ENCODE measurements at places on chromosomes 3 and 15.

DNA sequence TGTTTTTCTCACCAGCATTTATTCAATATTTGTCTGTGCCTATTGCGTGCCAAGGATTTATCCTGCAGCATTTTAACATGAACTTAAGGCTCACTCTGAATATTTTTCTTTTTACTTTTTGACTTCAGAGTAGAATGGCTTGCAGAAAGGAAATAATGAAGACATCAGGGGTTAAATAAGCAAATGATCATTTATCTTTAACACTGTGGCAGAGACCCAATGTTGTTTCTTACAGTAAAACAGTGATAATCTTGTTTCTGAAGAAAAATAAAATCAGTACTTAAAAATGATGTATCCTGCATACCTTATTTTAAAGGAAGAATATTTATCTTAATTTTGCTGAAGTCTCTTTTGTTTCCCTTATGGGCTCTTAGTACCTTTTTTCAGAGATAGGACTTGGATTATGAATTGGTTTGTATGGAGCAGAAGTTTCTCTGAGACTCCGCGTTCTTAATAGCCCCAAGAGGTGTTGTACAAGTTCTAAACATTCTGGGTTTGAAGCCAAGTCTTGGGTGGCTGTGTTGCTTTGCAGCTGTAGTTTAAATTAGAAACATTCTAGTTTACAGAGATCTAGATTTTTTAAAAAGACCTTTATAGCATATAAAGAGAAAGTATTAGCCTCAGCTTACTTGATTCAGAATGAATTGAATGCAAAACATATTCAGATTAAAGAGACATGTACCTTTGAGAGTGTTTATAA lies 40.5 kb downstream of the COL6A6 start:
- DNase-seq, result no peak

- DNase-seq, result no peak
These were observed 557.0 kb upstream of the SGO1 start for GRCh38 chr3:20742903-20743552.

- no peak for DNase-seq
These were observed 200.5 kb downstream of the GOLGA6L6 start for GRCh38 chr15:20340931-20341661.

- no peak for DNase-seq
These were observed 47.2 kb downstream of the TMEM212 start for GRCh38 chr3:171890398-171890797.

- DNase-seq, result no peak
These were observed 170.2 kb upstream of the TPRG1 start for GRCh38 chr3:189001559-189001958.

DNA sequence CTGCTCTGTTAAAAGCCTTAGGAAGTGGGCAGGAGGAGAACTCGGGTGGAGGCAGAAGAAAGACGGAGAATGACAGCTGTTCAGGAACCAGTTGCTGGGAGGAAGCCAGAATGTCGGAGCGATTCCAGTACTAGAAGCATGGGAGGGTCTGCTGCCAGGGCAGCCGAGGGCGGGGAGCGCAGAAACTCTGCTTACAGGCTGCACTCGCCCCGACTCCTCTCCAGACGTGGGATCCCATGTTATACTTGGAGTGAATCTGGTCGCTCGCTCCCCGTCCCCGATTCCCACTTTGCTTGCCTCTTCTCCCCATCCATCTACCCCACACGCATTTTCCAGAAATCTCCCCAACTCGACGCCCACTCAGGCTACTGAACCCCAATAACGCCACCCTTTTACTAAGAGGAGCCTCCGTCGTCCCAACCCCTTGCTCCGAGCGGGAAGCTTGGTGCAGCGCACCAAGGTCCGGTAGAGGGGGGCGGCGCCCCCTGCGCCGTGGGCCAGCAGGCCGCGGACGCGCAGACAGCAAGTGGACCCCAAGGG lies 665 bp downstream of the GATM start:
- DNase-seq, result no peak

DNA sequence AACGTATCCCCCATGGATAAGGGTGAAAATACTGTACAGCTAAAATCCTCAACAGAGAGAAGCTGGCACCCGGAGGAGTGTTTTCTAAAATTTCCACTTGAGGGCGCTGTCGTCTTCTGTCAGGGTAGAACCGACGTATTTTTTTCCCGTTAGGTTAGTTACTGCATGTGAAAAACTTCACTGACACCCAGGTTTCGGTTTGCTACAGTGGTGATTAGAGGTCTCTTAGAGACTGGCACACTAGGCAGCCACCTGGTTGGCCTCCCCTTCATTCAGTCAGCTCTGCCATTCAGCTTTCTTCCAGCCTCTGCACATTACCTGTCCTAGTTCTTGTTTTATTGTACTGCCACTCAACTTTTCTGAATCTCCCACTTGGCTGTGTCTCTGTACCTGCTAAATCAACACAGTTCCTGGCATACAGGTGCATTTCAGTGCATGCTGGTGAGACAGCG lies 18.4 kb downstream of the CCK start:
- peak; percentile 47 for DNase-seq

- no peak for DNase-seq
These were observed 11.4 kb downstream of the FAM107A start for GRCh38 chr3:58565621-58566397.
